Dermis microvascular lymphatic vessel endothelial cell (primary cell): ENCODE measurements at places on chromosomes 11 and 22. TPM values are rescaled to one million over a fixed set of nuclear protein-coding genes. Genes with fewer than 3 reads are reported as not detected.

GRCh38 chr11:77959434-77959833 lies 35.0 kb downstream of the INTS4 start:
- no peak for DNase-seq

GRCh38 chr11:66333220-66333877 lies 2.9 kb downstream of the RIN1 start:
- no peak for DNase-seq

GRCh38 chr11:132817387-132817786 lies 714.9 kb downstream of the OPCML start:
- DNase-seq, result no peak

DNA sequence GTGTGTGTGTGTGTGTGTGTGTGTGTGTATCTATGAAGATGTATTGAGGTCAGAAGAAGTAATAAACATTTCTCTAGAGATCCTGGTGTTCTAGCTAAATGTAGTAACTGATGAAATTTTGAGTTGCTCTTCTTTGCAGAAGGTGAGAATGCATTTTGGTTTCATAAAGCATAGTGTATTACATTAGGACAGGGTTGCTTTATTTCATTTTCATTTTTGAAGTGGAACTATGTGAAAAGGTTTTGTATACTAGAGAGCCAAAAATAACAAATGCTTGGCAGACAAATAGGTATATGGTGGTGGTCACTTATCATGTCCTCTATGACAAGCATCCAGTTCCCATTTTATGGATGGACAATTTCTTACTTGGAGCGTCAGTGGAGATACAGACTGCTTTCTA lies 99.0 kb downstream of the CASP12 start:
- DNase-seq, result peak; percentile 59

DNA sequence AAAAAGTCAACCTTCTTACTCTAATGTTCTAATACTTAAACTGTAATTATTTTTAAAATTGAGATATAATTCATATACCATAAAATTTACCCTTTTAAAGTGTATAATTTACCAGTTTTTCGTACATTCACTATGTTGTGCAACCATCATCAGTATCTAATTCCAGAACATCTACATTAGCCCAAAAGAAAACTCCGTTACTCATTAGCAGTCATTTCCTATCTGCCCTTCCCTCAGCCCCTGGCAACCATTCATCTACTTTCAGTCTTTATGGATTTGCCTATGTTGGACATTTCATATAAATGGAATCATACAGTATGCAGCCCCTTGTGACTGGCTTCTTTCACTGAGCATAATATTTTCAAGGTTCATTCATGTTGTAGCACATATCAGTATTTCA lies 22.2 kb downstream of the SGSM3 start:
- DNase-seq, result no peak

- DNase-seq, result peak; percentile 67
These were observed 602 bp downstream of the EWSR1 start for GRCh38 chr22:29268511-29269229.

- DNase-seq, result no peak
These were observed 1.5 kb upstream of the CLDN5 start for GRCh38 chr22:19525666-19526065.

DNA sequence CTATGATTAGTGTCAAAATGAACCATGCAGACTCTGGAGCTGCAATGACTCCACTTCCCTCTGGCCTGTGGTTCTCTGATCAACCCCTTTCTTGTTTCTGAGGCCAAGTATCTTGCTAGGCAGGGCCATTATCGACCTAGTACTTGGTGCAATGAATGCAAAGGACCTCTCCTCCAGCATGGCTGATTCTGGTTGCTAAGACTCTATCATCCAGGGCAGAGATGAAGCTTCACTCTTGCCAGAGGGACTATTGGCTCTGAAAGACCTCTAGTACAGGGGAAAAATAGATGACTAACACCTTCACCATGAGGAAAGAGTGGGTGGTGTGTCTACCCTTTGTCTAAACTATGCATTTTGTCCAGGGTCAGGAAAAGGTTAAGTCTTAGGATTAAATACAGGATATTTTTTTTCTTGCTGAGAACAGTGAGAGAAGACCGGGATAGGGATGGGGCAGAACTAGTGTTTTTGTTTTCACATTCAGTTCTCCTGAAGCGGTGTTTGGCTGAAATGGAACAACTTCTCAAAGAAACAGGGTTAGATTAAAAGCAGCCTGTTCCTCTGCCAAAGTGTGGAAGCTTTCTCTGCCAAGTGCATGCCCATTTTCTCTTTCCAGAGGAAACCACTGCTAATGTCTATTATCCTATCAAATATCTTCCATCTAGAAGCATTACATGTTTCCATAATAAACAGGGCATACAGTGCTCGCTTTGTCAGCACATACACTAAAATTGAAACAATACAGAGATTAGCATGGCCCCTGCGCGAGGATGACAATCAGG lies 5.0 kb upstream of the MTFP1 start:
- DNase-seq, result peak; percentile 88

The LDHAL6A gene
- not detected in 2 replicates for total RNA-seq

- DNase-seq, result no peak
These were observed 8.9 kb downstream of the TMEM218 start for GRCh38 chr11:125102510-125102909.

The STARD10 gene
- 54.3 and 70.4 TPM in 2 replicates for total RNA-seq

GRCh38 chr11:116733043-116733755 lies 39.6 kb downstream of the BUD13 start:
- DNase-seq, result no peak

- no peak for DNase-seq
These were observed 495 bp downstream of the GPR137 start for GRCh38 chr11:64285885-64286800.

- DNase-seq, result peak; percentile 9
These were observed 126.1 kb downstream of the PGR start for GRCh38 chr11:101003468-101003867.

- peak; percentile 68 for DNase-seq
These were observed 35.4 kb upstream of the AMOTL1 start for GRCh38 chr11:94732617-94733281.

The KDM4D gene
- 0.39 and 0.51 TPM in 2 replicates for total RNA-seq

DNA sequence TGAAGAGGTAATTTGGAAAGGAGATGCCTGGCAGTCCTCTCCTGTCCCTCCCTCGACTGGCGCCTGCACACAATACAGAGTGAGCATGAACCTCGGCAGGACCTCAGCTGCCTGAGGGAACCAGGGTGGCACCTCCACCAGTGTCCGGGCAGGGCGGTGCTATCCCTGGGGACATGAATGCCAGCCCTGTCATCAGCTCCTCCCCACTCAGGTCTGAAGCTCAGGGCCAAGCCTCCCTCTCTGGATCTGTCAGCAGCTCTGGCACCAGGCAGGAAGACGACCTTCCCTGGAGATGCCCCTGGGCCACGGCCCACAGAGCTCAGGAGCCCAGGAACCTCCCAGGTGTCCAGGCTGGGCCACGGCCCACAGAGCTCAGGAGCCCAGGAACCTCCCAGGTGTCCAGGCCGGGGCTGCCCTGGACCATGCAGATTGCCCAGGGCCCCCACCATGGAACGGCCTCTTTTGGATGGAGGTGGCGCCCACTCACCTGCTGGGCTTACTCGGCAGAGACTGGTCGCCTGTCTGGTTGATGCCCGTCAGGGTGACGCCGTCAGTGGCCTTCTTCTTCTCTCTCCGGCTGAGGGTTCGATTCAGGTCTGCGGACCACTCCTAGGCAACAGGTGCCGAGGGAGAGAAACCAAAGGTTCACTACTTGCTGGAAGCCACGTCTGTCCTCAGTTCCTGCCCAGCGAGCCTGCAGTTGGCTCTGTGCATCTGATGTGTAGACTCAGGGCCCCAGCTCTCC lies 21.7 kb upstream of the ARFGAP3 start:
- DNase-seq, result no peak

The KCNK7 gene
- total RNA-seq, result under 0.01 and 0.13 TPM in 2 replicates

DNA sequence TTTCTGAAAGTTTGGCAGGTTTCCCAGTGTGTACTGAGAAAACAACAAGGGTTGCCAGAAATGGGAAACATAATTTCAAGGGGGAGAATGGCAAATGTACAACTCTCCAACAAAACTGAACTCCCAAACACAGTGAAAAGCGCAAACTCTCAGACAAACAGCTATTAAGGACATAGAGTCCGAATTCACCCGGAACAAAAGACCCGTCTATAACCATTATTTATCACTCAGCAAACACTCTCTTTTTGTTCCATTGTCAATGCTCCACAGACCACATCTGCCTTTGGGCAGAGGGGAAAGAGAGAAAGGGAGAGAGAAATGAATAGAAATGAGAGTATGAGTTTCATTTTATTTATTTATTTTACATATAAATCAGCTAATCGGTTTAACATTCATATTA lies 21.7 kb downstream of the KIRREL3 start:
- DNase-seq, result no peak

DNA sequence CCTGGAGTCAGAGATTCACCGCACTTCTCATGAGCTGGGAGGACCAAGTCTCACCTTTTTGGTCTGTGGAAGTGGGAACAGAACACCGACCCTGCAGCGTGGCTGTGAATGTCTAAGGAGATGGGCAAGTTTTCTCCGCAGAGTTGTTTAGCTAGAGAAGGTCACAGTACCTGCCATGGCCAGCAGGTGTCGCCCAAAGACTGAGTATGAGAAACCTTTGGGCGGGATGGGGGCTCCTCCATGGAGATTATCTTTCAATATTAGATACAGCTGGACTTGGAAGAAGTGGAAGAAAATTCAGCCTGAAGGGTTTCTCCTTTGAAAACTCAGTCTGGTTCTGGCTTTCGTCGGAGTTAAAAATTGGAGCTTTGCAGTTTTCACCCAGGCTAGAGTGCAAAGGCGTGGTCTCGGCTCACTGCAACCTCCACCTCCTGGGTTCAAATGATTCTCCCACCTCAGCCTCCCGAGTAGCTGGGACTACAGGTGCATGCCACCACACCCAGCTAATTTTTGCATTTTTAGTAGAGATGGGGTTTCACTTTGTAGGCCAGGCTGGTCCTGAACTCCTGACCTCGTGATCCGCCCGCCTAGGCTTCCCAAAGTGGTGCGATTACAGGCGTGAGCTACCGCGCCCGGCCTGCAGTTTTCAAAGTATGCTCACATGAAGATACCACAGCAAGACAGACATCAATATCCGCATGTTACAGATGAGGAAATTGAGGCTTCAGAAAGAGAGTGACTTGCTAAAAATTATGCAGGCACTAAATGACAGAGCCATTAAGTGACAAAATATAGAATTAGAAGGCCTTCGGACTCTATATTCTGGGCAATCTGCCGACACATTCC lies 10.7 kb upstream of the DSCAML1 start:
- peak; percentile 62 for DNase-seq

DNA sequence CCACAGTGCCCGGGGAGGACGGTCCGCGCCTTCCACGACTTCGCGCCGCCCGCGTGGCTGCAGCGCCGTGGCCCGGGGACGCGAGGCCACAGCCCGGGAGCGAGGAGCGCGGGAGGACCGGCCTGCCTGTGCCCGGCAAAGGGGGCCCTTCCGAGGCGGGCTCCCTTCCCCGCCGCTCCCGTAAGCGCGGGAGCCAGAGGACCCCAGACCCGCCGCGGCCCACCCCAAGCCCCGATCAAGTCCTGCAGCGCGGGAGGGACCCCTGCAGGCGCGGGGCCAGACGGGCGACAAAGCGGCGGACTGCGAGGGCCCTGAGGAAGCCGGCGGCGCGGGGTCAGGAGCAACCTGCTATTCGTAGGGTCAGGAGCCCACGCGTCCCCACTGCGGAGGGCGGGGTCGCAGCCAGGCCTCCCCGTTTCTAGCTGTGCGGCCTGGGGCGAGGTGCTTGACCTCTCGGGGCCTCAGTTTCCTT lies 110.3 kb downstream of the WNT7B start:
- DNase-seq, result no peak

The RAG1 gene
- 1.0 and 1.1 TPM in 2 replicates for total RNA-seq

GRCh38 chr11:8766043-8766987 lies 83.7 kb downstream of the RPL27A start:
- DNase-seq, result peak; percentile 38

DNA sequence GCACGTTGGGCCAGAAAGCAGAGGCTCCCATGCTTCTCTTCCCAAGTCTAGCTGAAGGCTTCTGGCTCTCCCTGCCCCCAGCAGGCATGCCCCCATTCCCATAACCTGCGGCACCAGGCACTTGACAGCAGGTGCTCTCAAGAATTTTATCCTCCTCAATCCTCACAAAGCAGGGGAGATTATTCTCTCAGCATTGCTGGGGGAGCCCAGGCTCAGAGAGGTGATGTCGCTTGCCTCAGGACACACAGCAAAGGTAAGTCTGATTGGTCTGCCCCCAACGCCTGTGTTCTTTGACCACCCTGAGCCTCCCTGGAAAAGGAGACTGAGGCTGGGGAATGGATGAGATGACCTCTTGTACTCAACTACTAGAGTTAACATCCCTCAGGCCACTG lies 4.8 kb downstream of the TST start:
- no peak for DNase-seq

DNA sequence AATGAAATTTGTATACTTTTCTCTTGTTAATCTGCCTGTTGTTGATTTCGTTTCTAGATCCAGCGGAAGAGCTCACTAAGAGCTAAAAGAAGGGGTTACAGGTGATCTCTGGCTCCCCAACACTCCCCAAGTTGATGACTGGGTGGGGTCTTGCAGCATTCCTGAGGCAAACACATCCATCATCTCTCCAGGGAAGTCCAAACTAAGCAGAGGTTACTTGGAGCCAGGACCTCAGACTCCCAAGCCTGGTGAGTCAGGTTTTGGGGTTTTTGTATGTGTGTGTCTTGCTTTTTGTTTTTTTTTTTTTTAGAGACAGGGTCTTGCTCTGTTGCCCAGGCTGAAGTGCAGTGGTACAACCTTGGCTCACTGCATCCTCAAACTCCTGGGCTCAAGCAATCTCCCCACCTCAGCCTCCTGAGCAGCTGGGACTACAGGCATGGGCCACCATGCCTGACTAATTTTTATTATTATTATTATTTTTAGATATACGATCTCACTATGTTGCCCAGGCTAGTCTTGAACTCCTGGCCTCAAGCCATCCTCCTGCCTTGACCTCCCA lies 11.5 kb upstream of the RPS3 start:
- DNase-seq, result no peak

- DNase-seq, result no peak
These were observed 1.8 kb downstream of the TLCD5 start for GRCh38 chr11:120326845-120327281.

DNA sequence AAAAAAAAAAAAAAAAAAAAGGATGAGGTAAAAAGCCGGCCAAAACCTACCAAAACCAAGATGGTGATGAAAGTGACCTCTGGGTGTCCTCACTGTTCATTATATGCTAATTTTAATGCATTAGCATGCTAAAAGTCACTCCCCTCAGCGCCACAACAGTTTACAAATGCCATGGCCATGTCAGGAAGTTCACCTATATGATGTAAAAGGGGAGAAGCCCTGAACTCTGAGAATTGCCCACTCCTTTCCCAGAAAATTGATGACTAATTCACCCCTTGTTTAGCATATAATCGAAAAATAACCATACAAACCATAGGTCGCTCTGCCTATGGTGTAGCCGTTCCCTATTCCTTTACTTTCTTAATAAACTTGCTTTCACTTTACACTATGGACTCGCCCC lies 11.1 kb downstream of the C11orf96 start:
- DNase-seq, result no peak
